ENCODE measurements at places on chromosomes 4 and X. TPM values are rescaled to one million over a fixed set of nuclear protein-coding genes. Genes with fewer than 3 reads are reported as not detected.

DNA sequence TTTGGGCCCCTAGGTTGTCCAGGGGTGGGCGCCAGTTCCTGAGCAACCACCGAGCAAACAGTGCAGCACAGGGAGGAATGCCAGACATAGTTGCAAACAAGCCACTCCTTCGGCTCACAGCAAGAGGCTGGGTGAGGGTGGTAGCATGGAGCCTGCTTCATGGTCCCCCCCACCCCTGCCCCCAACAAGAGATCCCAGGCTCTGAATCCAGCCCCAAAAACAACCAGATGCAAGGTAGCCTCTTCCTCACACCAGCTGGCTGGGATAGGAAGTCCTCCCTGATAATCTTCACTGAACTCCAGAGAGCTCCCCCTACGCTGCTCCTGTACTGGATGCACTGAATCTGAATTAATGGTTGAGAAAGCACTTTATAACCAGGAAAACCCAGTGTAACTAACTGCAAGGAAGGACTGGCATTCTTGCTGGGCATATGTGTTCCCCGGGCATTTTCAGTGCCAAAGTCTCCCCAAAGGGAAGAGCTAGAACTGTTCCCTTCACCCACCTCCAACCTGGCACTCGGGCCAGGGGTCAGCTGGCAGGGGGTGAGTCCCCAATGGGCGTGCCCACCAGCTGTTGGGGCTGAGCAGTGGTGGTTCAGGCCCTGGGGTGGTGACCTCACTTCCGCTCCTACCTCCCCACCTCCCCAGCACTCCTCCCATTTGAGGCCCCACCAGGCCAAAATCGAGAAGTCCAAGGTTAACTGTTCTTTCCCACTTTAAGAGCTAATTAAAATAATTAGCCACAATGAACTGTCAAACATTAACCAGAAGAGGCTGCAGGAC, 1.5 kb downstream of the ELF4 start:
- H3K4me3 ChIP-seq = no peak overlapping the region
- H3K36me3 ChIP-seq = no peaks in the 10 kb centered on the region
- no peaks in the 10 kb centered on the region for H3K4me1 ChIP-seq
- H3K27me3 ChIP-seq = no peaks in the 10 kb centered on the region

DNA sequence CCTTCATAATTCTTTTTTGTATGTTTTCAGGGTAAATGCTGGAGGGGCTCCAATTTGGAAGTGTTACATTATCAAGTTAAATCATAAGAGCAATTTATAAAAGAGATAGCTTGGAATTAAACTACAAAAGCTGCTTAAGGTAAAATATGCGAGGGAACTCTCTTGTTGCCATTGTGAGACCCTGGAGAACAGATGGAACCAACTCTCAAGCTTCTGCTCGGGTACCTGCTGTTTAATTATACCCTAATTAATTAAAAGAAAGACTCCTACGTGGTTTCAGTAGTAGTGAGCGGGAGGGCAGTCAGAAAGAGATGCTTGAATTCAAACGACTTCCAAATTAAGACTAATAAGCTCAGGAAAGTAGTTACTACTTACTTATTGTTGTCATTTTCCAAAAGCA, 313.1 kb upstream of the TACR3 start:
- H3K36me3 ChIP-seq = no peaks in the 10 kb centered on the region
- no peak for DNase-seq
- H3K27me3 ChIP-seq = no peaks in the 10 kb centered on the region
- H3K27ac ChIP-seq = no peak overlapping the region
- no peak overlapping the region for H3K4me3 ChIP-seq
- H3K4me1 ChIP-seq = no peaks in the 10 kb centered on the region

GRCh38 chr4:167897116-167897515, 195.2 kb upstream of the ANXA10 start:
- H3K4me1 ChIP-seq = peaks cover 20% of the 10 kb centered on the region
- no peak overlapping the region for H3K27ac ChIP-seq
- H3K4me3 ChIP-seq = no peak overlapping the region
- H3K36me3 ChIP-seq = no peaks in the 10 kb centered on the region

GRCh38 chr4:111991163-111991562, 154.1 kb upstream of the FAM241A start:
- no peak overlapping the region for H3K4me3 ChIP-seq
- H3K4me1 ChIP-seq = no peaks in the 10 kb centered on the region

GRCh38 chr4:163610648-163611047, 116.2 kb downstream of the TMA16 start:
- H3K27ac ChIP-seq = no peak overlapping the region
- H3K36me3 ChIP-seq = no peaks in the 10 kb centered on the region
- no peak for DNase-seq
- no peak overlapping the region for H3K4me3 ChIP-seq

GRCh38 chr4:152935143-152935542, 980 bp upstream of the FHDC1 start:
- DNase-seq = peak; percentile 42
- no peaks in the 10 kb centered on the region for H3K27me3 ChIP-seq
- peaks cover 24% of the 10 kb centered on the region for H3K4me1 ChIP-seq

GRCh38 chrX:129784371-129784770, 4.6 kb downstream of the SASH3 start:
- no peaks in the 10 kb centered on the region for H3K36me3 ChIP-seq
- H3K27me3 ChIP-seq = no peaks in the 10 kb centered on the region
- no peak overlapping the region for H3K4me3 ChIP-seq

- no peaks in the 10 kb centered on the region for H3K36me3 ChIP-seq
- no peaks in the 10 kb centered on the region for H3K27me3 ChIP-seq
- H3K27ac ChIP-seq = no peak overlapping the region
- peaks cover 15% of the 10 kb centered on the region for H3K4me1 ChIP-seq
- DNase-seq = no peak
These were observed 62.7 kb upstream of the SORBS2 start for GRCh38 chr4:185874516-185875230.

- H3K4me1 ChIP-seq = no peaks in the 10 kb centered on the region
- no peak overlapping the region for H3K27ac ChIP-seq
- no peak overlapping the region for H3K4me3 ChIP-seq
- H3K27me3 ChIP-seq = no peaks in the 10 kb centered on the region
These were observed 20.4 kb upstream of the FRMPD3 start for GRCh38 chrX:107429090-107429489.

GRCh38 chrX:3204606-3205005, 141.8 kb downstream of the MXRA5 start:
- H3K36me3 ChIP-seq = no peaks in the 10 kb centered on the region
- no peaks in the 10 kb centered on the region for H3K4me1 ChIP-seq
- H3K27ac ChIP-seq = no peak overlapping the region
- no peak for DNase-seq
- no peaks in the 10 kb centered on the region for H3K27me3 ChIP-seq
- no peak overlapping the region for H3K4me3 ChIP-seq

DNA sequence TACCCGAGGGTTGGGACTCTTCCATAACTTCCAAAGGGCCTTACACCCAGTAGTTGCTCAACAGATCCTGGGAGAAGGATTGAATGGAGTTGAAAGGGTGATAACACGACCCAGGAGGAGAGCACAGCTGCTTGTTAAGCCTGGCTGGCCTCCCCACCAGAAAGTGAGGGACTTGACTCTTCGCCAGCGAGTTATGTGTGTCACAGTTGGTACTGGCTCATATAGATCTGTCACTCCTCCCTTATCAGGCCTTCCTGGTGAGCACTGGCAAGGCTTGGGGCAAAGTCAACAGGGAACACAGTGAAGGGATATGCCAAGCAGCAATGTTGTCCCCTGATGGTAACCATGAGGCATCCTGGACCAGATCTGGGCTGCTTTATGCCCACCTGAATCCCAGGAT, 35.8 kb downstream of the APLN start:
- H3K4me1 ChIP-seq = no peaks in the 10 kb centered on the region
- no peaks in the 10 kb centered on the region for H3K36me3 ChIP-seq
- H3K27me3 ChIP-seq = no peaks in the 10 kb centered on the region
- H3K4me3 ChIP-seq = no peak overlapping the region

DNA sequence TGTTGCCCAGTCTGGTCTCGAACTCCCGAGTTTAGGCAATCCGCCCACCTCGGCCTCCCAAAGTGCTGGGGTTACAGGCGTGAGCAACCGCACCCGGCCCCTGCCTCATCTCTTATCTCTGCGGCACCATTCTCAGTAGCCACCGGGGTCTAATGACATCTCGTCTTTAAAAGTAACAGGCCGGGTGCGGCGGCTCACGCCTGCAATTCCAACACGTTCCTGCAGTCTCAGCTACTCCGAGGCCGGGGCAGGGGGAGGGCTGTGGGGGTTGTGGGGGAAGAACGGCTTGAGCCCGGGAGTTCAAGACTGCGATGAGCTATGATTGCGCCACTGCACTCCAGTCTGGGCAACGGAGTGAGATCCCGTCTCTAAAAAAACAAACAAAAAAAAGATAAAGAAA, 28.8 kb downstream of the ING2 start:
- no peaks in the 10 kb centered on the region for H3K27me3 ChIP-seq
- H3K36me3 ChIP-seq = no peaks in the 10 kb centered on the region
- no peak for DNase-seq
- no peak overlapping the region for H3K4me3 ChIP-seq
- no peaks in the 10 kb centered on the region for H3K4me1 ChIP-seq

DNA sequence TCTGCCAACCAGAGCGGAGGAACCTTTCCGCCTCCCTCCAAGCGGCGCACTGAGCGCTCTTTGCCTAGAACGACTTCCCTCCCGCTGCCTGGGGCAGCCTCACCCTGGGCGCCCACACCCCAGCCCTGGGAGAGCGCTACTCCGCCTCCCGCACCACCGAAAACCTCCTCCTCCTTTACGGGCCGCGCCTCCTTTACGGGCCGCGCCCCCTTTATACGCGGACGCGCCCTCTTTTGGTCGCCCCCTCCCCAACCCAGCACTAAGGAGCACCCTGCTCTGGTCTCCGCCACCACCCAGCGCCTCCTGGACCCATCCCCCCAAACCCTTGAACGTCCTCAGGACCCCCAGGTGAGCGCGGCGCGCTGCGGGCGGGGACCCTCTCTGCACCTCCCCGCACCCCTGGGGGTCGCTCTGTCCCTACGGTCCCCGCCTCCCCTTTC, 586 bp upstream of the NSG1 start:
- H3K27me3 ChIP-seq = no peaks in the 10 kb centered on the region
- no peaks in the 10 kb centered on the region for H3K36me3 ChIP-seq
- H3K27ac ChIP-seq = no peak overlapping the region

GRCh38 chr4:15714646-15715435, 12.0 kb downstream of the BST1 start:
- no peaks in the 10 kb centered on the region for H3K36me3 ChIP-seq
- no peaks in the 10 kb centered on the region for H3K4me1 ChIP-seq
- no peak overlapping the region for H3K4me3 ChIP-seq
- DNase-seq = no peak

DNA sequence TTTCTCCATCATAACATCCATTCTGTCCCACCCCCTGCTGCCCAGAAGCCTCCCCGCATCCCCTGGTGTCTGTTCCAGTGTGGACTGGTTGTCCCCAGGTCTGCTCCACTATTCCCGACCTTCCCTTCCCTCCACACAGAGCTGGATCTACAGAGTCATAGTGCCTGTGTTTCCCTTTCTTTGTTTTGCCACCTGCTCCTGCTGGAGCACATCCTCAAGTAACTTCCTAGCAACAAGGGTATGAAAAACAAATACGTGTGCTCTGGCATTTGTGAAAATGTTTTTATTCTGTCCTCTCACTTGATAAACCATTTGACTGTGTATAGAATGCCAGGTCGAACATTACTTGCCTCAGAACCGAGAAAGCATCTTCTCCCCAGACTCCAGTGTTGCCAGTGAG, 29.9 kb upstream of the ADRA2C start:
- no peak for DNase-seq
- no peak overlapping the region for H3K4me3 ChIP-seq
- H3K27ac ChIP-seq = no peak overlapping the region
- H3K36me3 ChIP-seq = no peaks in the 10 kb centered on the region

- no peak for DNase-seq
- H3K4me1 ChIP-seq = no peaks in the 10 kb centered on the region
- no peaks in the 10 kb centered on the region for H3K36me3 ChIP-seq
- H3K27ac ChIP-seq = no peak overlapping the region
- no peak overlapping the region for H3K4me3 ChIP-seq
These were observed 11.1 kb upstream of the EREG start for GRCh38 chr4:74353858-74354257.

DNA sequence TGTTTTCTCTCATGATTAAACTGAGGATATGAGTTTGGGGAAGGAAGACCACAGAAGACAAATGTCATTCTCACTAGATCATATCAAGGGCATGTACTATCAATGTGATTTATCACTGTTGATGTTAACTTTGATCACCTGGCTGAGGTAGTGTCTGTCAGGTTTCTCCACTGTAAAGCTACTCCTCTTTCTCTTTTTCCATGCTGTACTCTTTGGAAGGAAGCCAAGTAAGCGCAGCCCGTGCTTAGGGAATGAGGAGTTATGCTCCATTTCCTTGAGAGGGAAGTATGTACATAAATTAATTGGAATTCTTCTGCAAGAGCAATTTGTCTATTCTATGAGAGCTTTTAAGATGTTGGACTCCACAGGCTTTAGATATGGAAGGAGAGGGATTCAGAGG, 4.0 kb upstream of the KANTR start:
- no peaks in the 10 kb centered on the region for H3K27me3 ChIP-seq
- no peak overlapping the region for H3K4me3 ChIP-seq
- no peak overlapping the region for H3K27ac ChIP-seq
- no peak for DNase-seq

DNA sequence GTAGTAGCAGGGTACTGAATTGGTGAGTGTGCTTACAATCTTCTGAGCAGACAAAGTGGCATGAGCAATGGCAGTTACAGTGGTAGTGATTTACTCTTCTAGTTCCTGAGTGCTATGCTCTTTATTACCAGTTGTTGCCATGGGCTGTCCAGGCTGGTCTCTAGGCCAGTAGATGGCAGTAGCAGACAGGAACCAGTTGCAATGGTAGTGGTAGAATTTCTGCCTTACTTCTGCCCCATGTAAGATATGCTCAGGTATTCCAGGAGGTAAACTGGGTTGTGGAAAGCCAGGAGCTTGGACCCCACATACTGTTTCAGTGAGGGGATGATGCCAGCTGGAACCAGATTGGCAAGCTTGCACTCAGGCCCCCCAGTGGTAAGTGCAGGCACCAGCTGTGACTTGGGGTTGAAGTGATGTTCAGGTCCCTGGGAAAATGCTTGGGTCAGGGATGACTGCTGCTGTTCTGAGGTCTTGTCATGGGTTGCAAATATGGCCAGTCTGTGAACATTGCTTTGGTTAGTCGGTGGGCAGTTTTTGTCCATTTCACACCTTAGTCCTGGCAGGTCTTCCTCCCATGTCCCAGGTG, 63.0 kb upstream of the ZXDB start:
- no peaks in the 10 kb centered on the region for H3K27me3 ChIP-seq
- H3K36me3 ChIP-seq = no peaks in the 10 kb centered on the region
- no peaks in the 10 kb centered on the region for H3K4me1 ChIP-seq
- no peak overlapping the region for H3K4me3 ChIP-seq
- peak; percentile 2 for DNase-seq

GRCh38 chr4:87497578-87497977, 31.6 kb downstream of the SPARCL1 start:
- H3K36me3 ChIP-seq = no peaks in the 10 kb centered on the region
- H3K4me3 ChIP-seq = no peak overlapping the region
- H3K27ac ChIP-seq = no peak overlapping the region
- no peak for DNase-seq

MGAT4D gene
- not detected for total RNA-seq

MYL5 gene
- 3.0 TPM for total RNA-seq

DMD gene
- 28.5 TPM for total RNA-seq

CCNA2 gene
- 0.33 TPM for total RNA-seq

TENM3 gene
- 2.3 TPM for total RNA-seq

HSFX4 gene
- not detected for total RNA-seq

Data from body of pancreas (tissue), 4 donors.